SK-N-SH treated with all-trans-retinoic acid at 6 μM for 48 hours (cell line): ENCODE measurements at places on chromosomes 3 and 15.

GRCh38 chr3:7841451-7841850, 660.2 kb upstream of the LMCD1 start:
- no peak for ATAC-seq

DNA sequence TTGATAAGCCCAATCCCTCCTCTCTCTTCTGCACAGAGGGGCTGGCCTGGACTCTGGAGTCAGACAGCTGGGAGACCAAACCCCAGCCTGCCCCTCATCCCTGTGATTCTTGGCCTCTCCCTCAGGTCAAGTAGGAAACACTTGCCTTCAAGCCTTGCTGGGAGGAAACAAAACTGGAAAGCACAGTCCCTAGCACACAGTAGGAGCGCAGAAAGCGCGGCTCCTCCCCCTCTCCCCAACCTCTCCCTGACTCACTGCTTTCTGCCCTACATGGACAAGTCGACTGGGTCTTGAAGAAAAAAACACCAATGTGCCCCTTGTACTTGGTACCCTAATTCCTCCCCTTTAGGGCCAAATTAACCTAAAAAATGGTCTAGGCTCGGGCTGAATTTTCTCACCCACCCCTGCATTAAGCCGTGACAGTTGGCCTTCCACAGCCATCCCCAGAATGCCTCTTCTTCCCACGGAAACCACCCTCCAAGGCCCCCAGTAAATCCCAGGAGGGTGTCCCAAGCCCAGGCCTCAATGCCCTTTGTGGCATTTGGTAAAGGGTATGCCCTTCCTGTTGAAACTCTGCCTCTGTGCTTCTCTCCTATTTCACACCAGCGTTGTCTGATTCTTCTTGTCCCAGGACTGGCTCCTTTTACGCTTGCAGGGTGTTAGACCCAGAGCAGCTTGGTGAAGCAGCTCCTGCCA, 11.3 kb upstream of the RAF1 start:
- no peak for ATAC-seq

DNA sequence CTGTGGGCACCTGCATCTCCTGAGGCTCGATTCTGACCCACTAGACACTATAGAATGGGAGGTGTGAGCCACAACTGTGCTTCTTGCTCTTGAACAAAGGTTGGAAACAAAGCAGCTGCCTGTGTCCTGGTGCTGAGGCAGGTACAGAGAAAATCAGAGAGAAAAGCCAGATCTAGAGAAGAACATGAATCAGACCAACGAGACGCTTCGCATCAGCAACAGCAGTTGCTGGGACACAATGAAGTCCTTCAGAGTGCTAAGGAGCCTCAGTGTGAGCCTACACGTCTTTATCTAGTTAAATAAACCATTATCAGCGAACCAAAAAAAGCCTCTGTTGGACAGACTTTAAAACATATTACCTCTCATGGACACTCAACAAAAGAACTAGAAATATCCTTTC, 86.3 kb upstream of the MEX3B start:
- no peak for ATAC-seq

DNA sequence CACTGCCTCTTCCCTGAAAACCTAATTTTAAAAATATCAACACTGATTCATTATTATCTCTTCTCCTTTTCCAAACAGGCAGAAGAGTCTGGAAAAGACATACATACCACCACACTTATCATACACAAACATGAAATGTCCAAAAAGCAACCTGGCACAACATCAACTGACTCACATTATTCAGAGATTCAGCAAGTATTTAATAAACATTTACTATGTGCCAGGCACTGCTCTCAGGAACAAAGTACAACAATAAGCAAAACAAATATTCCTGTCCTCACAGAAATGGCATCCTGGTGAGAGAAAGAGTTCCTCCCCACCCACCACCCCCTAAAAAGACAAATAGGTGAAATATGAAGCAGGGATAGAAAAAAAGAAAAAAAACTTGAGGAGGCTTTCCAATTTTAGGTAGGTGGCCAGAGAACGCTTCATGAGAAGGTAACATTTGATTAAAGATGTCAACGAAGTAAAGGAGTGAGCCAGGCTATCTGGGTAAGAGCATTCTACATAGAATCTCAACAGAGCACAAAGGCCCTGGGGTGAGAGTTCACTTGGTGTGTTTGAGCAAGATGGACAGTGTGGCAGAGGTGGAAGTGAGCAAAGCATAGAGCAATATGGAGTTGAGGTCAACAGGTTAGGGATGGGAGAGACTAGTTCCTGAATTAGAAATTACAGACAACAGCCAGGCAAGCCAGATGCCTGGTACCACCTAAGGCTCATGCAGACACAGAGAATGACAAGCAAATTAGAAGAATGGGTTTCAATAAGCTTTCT, 141.7 kb downstream of the OSBPL10 start:
- no peak for ATAC-seq

DNA sequence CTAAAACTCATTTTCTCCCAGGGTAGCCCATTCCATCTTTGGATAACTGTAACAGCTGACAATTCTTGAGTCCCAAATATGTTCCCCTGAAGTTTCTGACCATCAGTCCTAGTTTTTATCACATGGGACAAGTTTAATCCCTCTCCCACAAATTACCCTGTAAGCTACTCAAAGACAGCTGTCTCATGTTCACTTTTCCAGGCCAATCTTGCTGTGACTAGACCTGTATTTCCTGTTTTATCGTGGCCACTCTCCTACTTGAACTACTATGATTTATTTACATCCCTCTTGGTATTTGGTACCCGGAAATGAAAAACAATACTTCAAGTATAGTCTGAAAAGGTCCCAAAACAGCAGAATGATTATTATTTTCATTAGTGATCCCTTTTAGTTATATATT, 95.1 kb upstream of the MEX3B start:
- no peak for ATAC-seq
